ENCODE measurements at places on chromosomes 2 and 18. TPM values are rescaled to one million over a fixed set of nuclear protein-coding genes. Genes with fewer than 3 reads are reported as not detected.

DNA sequence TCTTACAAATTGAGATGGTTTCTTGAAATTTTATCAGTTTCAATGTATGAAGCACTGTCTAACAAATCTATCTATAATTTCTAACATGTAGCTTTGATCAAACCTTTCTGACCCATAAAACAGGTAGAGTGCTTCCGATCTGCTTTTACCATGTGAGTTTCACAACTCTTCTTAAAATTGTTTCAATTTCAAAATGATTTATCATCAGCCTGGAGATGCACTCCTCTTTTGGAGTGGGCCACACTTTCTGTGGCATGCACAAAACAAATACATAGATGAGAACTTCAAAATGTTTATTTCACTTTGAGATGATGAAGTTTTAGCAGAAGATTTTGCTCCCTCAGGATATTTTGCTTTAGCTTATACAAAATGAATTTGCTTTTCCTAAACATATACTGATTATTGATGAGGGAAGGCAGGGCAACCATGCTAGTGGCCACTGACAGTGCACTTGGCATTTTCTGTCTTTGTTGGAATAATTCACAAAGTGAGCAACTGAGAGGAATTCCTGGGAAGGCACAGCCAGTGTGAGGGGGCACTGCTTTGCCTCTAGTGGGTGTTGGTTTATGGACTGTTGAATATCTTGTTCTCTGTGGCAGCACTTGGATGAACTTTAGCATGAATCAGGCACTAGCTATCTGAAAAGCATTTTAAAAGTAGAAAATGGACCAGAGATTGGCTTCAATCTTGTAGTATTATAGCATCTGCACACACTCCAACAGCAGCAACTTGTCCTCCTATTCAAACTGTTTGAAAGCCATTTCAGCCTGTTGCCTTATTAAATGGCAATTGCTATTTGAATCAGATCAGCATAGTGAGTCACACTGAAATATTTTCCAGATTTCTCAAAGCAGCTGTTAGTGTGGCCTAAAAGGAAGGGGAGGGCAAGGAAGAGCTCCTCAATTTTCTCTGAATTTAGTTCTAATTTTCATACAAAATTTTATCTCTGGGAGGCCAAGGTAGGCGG, 193.2 kb downstream of the CCDC85A start:
- no peak for DNase-seq

DNA sequence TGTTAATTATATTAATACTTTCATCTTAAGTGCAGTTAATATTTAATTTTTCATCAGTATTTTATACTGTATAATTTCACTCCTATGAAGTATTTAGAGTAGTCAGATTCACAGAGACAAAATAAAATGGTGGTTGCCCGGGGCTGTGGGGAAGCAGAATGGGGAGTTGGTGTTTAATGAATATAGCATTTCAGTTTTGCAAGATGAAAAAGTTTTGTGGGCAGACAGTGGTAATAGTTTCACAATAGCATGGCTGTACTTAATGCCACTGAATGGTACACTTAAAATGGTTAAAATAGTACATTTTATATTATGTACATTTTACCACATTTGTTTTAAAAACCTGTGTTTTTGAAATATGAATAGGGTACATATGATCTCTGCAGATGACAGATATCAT, 31.2 kb downstream of the CFAP221 start:
- DNase-seq, result no peak

DNA sequence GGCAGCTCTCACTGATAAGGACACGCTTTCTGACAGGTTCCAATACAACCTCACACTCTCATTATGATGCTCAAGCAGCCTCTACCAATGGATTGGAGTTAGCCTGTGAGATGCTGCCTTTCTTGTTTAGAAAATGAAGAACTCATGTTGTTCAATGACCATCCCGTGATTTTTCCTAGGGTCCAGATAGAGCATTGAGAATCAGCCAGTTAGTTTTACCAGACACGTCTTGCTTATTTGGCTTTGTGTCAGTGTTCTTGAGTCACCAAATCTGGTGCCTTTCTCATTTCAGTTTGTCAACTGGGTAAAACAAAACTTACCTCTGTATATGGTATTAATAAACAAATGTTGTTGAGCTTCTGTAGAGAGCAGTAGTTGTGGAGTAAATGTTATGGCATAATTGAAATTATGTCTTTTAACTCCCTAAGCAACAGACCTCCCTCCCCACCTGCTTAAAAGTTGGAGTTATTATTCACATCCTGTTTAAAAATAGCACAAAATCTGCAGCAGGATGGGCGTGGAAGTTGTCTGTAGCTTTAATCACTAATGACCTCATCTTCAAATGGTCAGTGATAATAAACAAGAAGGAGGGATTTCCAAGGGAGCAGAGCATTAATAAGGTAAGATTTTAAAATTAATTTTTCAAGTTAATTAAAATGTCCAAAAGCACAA, 167.3 kb downstream of the HRH4 start:
- no peak for DNase-seq

- DNase-seq, result no peak
These were observed 149.8 kb upstream of the ITGA4 start for GRCh38 chr2:181307203-181307991.

Gene SERPINB4
- total RNA-seq, result 0.17 TPM

DNA sequence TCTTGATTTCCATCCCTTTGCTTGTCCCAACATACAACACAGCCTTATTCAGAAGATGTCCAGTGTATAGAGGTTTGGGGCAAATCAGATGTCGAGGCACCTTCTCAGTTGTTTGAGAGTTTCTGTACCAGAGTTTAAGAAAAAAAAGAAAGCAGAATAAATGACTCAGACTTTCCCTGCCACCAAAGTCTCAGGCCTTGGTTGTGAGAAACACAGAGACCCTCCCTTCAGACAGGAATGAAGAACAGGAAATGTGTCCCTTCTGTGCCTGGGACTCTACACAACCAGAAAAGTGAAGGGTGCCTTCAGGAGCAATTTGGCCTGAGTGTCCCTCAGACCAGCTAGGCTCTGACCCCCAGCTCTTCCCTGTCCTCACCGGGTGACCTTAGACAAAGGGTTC, 37.3 kb upstream of the REL start:
- DNase-seq, result no peak

DNA sequence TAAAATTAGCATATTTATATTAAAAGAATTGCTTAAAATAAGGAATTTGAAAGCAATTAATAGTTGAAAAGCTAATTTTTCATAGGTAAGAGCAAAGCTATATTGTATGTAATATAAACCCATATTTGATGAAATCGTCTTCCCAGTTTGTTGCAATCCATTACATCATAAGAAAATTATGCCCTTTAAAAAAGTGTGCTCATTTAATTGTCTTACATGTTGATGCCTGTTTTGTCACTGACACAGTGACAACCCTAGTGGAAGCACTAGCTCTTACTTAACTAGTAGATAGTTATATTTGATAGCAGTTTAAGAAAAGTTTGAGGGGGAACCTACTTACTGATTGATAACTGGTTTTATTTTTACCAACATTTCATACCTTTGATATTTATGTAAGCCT, 30.0 kb upstream of the IL18RAP start:
- no peak for DNase-seq

DNA sequence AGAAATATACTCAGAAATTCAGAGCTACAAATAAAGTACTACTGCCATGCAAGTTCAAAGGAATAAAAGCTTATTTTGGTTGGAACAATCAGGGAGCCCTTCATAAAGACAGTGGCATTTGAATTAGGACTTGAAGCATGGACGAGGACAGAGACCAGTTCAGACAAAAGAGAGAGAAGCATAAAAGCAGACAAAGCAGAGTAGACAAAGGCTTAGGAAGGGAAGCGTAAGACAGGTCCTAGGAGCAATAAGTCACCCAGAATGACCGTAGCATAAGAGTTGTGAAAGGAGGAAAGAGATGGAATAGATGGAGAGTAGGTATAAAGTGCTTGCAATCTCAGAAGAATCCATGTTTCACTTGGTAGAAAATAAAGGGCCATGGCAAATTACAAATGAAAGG, 14.0 kb downstream of the PDE1A start:
- DNase-seq, result no peak

Gene GRB14
- 8.8 TPM for total RNA-seq

Gene BBS5
- total RNA-seq, result 11.2 TPM

Gene TUBB6
- 56.5 TPM for total RNA-seq

DNA sequence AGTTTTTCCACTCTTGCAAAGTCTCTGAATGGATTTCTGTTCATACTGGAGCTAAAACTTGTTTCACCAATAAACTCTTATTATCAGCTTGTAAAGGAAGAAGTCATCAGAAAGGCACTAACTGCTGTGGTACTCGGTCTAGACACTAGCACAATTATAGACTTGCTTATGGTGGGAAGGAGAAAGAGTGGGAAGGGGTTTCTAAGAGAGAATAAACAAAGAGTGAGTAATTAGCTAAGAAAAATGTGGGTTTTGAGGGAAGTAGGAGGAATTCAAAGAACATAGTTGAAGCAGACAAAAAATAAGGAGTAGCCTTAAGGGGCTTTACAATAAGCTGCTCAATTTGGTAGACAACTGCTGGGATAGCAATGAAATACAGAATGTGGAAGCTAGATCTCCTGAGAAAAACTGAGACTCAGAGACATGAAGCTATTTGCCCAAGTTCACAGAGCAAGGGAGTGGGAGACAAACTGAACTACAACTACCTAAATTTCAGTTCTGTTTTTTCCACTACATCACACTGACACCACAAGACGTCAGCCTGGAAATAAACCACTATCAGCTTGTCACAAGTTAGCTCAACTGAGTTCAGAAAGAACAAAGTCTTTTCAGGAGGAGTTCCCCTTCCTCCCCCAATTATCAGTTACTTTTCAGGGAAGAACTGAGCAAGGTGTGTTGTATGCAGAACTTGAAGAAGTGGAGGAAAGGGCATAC, 59.7 kb downstream of the MAP4K3 start:
- no peak for DNase-seq

DNA sequence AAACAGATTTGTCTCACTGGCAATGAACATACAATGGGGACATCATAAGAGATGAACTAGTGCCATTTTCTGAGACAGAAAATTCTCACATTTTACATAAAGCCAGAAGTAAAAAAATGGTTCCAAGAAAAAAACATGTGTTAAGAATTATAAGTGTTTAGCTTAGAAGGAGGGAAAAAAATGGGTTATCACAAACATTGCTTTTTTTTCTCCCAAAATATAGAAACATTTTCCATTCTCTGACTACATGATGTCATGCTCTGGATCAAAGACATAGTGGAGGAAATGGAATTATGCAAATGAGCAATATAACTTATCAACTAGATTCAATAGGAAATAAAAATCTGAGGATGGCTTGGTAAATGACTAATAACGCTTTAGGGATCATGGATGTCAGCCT, 49.8 kb downstream of the SPATS2L start:
- DNase-seq, result no peak

Gene PRPF40A
- total RNA-seq, result 119 TPM

Gene DUSP2
- total RNA-seq, result 4.5 TPM

- no peak for DNase-seq
These were observed 165.7 kb upstream of the BCL2L11 start for GRCh38 chr2:110955045-110955444.

- no peak for DNase-seq
These were observed 80.7 kb upstream of the MEX3C start for GRCh38 chr18:51278045-51278649.

DNA sequence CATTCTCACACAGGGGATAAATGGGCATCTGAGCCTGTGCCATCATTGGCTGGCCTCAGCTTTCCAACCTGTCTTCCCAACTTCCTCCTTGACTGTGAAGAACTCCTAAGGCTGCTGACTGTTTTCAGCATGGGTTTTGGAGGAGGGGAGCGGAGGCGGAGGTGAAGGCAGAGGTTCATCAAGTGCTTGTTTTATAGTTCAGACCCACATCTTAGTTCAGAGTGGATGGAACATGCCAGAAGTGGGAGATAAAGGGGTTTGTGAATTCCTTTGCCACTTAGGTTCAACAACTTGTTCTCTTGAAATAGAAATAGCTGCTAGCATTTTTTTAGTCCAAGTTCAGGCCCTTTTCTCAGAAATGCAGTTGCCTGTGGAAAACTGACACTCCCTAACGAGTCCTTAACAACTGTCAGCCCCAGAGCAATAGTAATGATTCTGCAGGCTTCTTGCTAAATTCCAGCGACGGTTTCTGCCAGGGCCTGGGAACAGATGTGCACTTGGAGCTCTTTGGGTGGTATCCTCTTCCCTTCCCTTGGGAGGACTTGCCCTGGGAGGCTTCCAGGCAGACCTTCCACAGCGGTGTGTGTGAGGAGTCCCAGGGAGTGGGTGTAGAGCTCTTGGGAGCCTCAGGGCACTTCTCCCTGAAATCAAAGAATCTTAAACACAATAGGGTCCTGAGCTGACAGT, 30.1 kb upstream of the ITGA6 start:
- no peak for DNase-seq

DNA sequence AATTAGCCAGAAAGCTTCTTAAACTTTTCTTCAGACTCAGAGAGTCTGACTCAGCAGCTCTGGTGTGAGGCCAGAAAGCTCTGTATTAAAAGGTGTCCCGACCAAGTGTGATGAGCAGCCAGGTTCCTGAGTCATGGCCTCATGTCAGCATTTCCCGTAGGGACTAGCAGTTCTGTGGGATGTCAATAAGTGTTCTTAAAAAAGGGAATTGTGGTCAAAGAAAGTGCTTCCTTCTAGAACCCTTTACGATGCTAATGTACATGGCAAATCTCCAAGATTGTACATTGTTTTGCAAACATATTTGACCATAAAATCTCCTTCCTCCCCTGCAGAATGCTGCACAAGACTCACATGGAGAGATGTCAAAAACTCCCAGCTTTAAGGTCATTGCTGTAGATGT, 80.1 kb downstream of the PLA2R1 start:
- DNase-seq, result no peak

- DNase-seq, result no peak
These were observed 210.9 kb upstream of the PKDCC start for GRCh38 chr2:41836948-41837347.

Gene HOXD1
- 7.7 TPM for total RNA-seq

DNA sequence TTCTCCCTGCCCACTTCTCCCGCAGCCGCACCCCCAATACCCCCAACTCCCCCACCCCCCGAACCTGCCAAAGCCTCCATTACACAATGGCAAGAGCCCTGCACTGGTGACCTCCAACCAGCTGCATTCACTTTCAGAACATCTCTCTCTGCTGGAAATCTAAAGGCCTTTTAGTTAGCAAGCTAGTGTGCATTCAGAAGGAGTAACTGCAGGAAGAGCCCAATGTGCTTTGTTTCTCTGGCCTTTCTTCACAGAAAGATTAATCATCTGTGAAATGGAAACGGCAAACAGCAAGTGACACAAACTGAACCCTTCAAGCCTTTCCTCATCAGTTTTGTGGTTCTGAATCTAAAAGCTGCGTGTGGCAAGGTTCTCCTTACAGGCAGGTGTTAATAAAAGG, 124.2 kb downstream of the OLA1 start:
- no peak for DNase-seq

DNA sequence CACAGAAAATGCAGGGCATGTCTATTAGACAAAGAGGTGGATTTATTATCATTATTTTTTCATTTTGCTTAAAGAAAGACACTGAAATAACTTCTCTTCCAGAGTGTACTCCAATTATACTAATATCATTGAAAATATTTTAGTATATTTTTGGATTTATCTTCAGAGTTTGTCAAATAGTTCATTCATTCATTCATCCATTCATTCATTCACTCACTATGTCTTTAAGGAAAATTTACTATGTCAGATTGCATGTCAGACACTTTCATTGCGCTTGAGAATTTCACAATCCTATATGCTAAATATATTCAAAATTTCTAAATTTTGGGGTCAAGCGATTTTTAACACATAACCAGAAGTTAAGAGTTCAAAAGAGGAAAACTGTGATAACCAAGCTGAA, 479.1 kb downstream of the ZEB2 start:
- DNase-seq, result no peak

GRCh38 chr2:196750977-196751631, 48.4 kb downstream of the GTF3C3 start:
- DNase-seq, result no peak

Data from type B pancreatic cell (in vitro differentiated cells).